ENCODE measurements at places on chromosomes 5 and 9. TPM values are rescaled to one million over a fixed set of nuclear protein-coding genes. Genes with fewer than 3 reads are reported as not detected.

INSL6 gene
- total RNA-seq, result not detected

GPX3 gene
- not detected for total RNA-seq

GRCh38 chr9:81827616-81828296 is 100.5 kb upstream of the SPATA31D4 start:
- peaks cover 8% of the 10 kb centered on the region for H3K4me1 ChIP-seq
- H3K27me3 ChIP-seq, result no peaks in the 10 kb centered on the region
- H3K4me3 ChIP-seq, result no peak overlapping the region
- no peak for DNase-seq
- no peak overlapping the region for H3K27ac ChIP-seq
- H3K36me3 ChIP-seq, result no peaks in the 10 kb centered on the region

GRCh38 chr5:407051-407450 is 35.9 kb upstream of the EXOC3 start:
- no peak overlapping the region for H3K27ac ChIP-seq
- DNase-seq, result no peak
- H3K4me1 ChIP-seq, result no peaks in the 10 kb centered on the region
- peaks cover 17% of the 10 kb centered on the region for H3K27me3 ChIP-seq
- no peaks in the 10 kb centered on the region for H3K36me3 ChIP-seq

DNA sequence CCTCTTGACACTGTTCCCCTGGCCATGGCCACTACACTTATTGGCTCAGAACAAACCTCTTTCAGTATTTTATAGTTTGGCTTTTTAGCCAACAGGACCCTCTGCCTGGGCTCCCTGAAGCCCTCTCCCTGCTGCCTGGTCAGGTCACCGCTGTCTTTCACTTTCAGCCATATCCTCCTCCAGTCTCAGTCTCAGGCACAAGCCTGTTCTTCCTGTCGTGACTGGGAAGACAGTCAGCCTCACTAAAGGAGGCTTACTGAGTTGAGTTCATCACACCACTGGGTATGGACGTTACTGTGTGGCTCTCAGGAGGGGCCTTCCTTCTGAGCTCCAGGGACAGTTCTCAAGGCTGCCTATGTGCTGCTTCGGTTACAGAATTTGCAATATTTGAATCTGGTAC is 2.0 kb downstream of the QSOX2 start:
- H3K27me3 ChIP-seq, result no peaks in the 10 kb centered on the region
- H3K27ac ChIP-seq, result peak overlapping the region; percentile 88
- H3K4me1 ChIP-seq, result peaks cover 30% of the 10 kb centered on the region

All from natural killer cell treated with Interleukin-12 subunit alpha and Interleukin-12 subunit beta and Interleukin-15 and Interleukin-18, amount 100 ng/mL, for 72 hours (primary cell).